ENCODE measurements at places on chromosomes 5 and 9. TPM values are rescaled to one million over a fixed set of nuclear protein-coding genes. Genes with fewer than 3 reads are reported as not detected.
A peak's percentile ranks its signal among the peaks of the same experiment; 100 is the strongest.

The FNIP1 gene
- total RNA-seq: 20.5 TPM

- peak; percentile 77 for DNase-seq
Observed at GRCh38 chr5:78985116-78985724, at the start of gene ARSB. Gene ARSB, minus strand, starts transcription at chr5:78985310. Its CDS starts 62 bp downstream, at chr5:78985248.

DNA sequence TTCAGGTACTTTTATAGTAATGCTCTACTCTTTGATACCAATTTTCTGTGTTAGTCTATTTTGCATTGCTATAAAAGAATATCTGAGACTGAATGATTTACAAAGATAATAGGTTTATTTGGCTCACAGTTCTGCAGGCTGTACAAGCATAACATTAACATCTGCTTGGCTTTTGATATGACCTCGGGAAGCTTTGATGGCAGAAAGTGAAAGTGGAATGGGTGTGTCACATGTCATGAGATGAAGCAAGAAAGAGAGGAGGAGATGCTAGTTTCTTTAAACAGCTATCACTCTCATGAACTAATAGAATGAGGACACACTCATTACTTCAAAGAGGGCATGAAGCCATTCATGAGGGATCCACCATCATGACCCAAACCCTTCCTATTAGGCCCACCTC lies 270.9 kb upstream of the IL12B start:
- DNase-seq: no peak

The TRIM36 gene
- total RNA-seq: 31.7 TPM

DNA sequence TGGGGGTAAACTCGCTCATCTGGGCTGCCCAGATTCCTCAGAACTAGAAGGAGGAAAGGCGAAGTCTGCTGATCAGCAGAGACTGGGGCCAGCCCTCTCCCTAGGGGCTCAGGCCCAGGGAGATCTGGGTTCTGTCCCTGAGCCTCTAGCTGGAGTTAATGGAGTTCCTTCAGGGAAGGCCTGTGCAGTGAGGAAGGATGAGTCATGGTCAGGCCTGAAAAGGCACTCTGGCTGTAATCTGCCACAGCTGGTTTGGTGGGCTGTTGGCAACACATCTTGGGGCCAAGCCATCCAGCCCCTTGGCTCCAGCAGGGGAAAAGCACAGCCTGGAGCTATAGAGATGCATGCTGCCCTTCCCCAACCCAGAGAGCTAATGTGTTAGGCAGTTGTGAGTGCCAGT lies 459.6 kb downstream of the PRELID2 start:
- DNase-seq: no peak

The PCDHB10 gene
- 0.21 TPM for total RNA-seq

DNA sequence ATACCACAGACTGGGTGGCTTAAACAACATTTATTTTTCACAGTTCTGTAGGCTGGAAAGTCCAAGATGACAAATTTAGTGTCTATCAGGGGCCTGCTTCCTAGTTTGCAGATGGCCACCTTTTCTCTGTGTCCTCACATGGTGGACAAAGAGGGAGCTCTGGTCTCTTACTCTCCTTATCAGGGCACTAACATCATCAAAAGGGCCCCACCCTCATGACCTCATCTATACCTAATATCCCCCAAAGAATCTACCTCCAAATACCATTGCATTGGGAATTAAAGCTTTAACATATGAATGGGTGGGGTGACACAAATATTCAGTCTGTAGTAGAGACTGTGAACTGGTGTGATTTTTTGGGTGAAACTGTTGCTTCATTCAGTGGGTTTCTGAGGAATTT lies 78.1 kb downstream of the C7 start:
- DNase-seq: no peak

Data from ascending aorta (tissue), 2 donors.